Fibroblast of mammary gland (primary cell): ENCODE measurements at places on chromosomes 4 and X.
A peak's percentile ranks its signal among the peaks of the same experiment; 100 is the strongest.

GRCh38 chrX:1273896-1274295 is 5.3 kb downstream of the CSF2RA start:
- no peak for DNase-seq

DNA sequence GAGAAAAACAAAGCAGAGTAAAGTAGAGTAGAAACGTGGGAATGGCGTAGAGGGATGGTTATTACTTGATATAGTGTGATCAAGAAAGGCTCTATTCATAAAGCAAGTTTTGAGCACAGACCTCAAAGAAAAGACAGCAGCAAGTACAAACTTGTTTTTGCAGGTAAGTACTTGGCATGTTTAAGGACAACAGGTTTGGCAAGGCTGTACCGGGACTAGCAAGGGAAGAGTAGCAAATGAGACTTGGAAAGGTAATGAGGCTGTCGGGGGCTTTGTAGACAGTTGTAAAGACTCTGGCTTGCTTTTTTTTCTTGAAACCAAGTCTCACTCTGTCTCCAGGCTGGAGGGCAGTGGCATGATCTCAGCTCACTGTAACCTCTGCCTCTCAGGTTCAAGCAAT is 40.9 kb downstream of the NEK1 start:
- DNase-seq = no peak

GRCh38 chr4:101790521-101791181 is at the start of gene BANK1:
BANK1 (plus strand) TSS chr4:101790730; CDS start chr4:101790881, 151 bp downstream.
- DNase-seq = no peak

GRCh38 chr4:7206385-7206784 is 14.0 kb downstream of the SORCS2 start:
- DNase-seq = peak; percentile 78
